ENCODE measurements at places on chromosomes 5 and 9.
A peak's percentile ranks its signal among the peaks of the same experiment; 100 is the strongest.

DNA sequence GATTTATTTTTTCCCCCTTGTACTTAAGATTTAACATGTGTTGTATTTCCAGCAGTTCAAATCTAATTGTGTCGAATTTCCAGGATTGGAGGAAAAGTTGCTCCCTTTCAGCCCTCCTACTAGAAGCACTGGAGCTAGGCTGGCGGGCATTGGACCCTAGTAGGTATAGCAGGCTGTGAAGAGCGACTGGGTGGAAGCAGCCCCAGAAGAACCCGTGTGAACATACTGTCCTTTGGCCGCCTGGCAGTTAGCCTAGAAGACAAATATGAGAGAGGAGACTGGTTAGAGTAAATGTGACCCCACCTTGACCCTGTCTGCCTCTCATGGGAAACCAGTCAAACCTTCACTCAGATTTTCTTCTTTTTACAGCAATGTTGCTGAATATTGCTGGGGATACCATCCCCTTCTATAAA lies 13.9 kb downstream of the ALDOB start:
- DNase-seq: no peak

DNA sequence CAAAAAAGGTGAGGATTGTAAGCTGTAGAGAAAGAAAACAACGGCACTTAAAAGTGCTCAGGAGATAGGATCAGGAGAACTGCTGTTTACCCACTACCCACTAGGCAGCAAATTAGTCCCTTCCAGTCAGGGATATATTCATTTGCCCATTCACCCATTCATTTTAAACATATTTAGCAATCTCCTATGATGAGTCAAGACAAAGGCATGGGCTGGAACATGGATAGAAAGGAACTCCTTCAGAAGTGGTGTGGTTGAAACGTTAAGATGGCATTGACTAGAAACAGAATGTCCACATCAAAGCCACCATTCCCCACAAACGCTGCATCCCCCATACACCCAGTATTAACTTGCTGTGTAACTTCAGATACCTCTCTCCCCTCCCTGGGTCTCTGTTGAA lies 225.7 kb downstream of the ASTN2 start:
- no peak for DNase-seq

DNA sequence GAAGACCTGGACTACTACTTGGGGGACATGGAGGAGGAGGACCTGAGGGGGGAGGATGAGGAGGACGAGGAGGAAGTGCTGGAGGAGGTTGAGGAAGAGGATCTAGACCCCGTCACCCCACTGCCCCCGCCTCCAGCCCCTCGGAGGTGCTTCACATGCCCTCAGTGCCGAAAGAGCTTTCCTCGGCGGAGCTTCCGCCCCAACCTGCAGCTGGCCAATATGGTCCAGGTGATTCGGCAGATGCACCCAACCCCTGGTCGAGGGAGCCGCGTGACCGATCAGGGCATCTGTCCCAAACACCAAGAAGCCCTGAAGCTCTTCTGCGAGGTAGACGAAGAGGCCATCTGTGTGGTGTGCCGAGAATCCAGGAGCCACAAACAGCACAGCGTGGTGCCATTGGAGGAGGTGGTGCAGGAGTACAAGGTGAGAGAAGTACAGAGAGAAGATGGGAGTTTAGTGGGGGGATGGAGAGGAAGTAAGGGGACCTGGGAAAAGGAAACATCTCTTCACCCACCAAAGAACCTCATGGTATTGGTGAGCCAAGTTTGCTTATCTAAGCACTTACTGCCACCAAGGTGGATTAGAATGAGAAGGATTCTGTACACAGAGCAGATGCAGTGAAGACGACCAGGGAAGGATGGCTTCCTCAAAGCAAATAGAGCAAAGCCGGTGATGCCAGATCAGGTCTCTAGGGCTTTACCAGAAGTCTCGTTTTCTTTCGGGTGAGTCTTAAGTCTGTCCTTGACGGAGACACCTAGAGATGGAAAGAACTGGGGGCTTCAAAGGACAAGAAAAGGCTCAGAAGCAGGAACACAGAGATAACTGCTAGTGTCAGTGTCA lies 1.5 kb downstream of the TRIM41 start:
- no peak for DNase-seq

- DNase-seq: peak; percentile 54
These were observed 32.9 kb downstream of the PALM2AKAP2 start for GRCh38 chr9:109812818-109813281.

GRCh38 chr5:36369219-36369690 lies 67.6 kb upstream of the RANBP3L start:
- DNase-seq: no peak

DNA sequence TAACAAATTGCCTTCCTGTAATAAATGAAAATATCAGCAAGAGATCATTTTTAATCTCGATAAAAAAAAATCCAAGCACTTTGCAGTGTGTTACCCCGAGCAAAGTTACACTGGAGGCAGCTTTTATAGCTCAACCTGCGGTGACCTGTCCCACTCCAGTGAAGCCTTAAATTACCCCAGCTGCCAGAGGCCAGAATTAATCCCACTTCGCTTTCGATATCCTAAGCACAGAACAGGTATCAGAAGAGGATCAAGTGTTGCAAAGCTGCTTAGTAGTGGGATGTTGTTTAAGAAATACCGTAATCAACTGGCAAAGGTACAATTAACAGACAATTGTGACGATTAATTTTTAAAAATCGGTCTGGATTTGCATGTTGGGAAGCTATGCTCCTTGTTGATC lies 314.0 kb downstream of the AGTPBP1 start:
- no peak for DNase-seq

GRCh38 chr9:37509536-37509935 lies 23.8 kb downstream of the POLR1E start:
- no peak for DNase-seq

- DNase-seq: peak; percentile 28
These were observed 359.7 kb downstream of the TRIM32 start for GRCh38 chr9:117046666-117047327.

Data from SJCRH30 (cell line).